ENCODE measurements at places on chromosomes 12 and 14. TPM values are rescaled to one million over a fixed set of nuclear protein-coding genes. Genes with fewer than 3 reads are reported as not detected.
A peak's percentile ranks its signal among the peaks of the same experiment; 100 is the strongest.

EFS gene
- 11.1 TPM for total RNA-seq

NANOG gene
- 0.17 TPM for total RNA-seq

TCL1B gene
- total RNA-seq, result not detected

ARHGEF25 gene
- total RNA-seq, result 42.4 TPM

GPR135 gene
- 5.7 TPM for total RNA-seq

- DNase-seq, result no peak
Observed at GRCh38 chr14:99604766-99605298, 825 bp upstream of the CCDC85C start.

DNA sequence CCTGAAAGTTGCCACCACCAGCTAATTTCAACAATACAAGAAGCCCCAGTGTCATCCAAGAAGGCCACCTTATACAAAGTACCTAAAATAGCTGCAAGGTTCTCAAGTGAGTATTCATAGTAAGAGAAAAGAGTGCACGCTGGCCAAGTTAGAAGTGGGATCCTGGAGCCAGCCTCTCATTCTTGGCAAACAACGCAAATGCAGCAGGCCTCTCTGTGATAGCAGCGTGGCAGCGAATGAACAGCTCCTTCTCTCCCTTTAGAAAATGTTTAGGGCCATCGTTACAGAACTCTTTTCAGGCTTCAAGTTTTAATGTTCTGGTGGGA is 78.0 kb upstream of the IFNG-AS1 start:
- DNase-seq, result peak; percentile 25

DNA sequence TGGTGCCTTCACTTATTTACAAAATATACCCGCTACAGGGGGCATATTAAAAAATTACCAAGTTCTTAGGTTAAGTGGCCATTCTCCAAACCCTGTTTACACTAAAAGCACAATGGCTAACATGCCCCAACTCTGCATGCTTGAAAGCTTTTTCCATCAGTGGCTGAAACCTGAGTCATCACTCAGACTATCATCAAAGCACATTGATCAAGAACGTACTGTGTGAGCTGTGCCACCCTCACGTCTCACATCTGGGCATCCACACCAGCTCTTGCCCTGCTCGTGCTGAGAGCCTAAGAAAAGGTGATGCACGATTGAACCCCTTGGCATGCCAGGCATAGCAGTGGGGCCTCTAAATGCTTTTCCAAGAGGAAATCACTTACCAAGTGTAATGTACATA is 13.2 kb downstream of the AQP6 start:
- no peak for DNase-seq

All from spinal cord (tissue), 10 donors.